Small intestine (tissue), 16 donors: ENCODE measurements at places on chromosomes 3 and 15. TPM values are rescaled to one million over a fixed set of nuclear protein-coding genes. Genes with fewer than 3 reads are reported as not detected.

DNA sequence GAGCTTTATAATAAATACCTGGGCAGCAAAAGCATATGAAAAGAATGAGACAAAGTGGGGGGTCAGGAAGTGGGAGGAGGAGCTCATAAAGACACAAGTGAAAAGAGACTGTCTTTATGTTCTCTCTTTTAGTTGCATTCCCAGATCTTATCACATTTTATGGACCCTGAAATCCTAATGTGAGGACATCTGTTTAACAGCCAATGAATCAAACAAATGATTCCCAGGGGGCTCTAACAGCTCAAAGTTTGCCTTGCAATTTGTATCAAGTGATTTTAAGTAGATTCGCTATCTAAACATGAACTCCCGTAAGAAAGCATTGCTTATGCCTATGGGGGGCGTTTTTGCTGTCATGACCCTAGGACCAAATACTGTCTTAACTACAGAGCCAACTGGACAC lies 332.3 kb upstream of the CNTN4 start:
- DNase-seq, result no peak

DNA sequence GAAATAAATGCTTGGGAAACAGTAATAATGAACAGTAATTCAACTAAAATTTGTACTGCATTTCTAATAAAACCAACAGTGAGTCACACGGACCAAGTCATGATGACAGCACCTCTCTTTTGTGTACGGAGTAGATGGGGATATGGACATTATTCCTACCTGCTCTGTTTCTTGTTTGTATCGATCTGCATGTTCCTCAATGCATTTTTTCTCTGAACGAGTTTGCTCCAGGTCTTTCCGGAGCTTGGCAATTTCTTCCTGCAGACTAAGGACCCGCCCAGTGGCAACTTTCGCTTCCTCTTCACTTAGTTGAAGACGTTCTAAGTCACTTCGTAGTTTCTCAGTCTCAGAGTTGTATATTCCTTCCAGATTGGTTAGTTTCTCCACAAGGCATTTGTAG lies 74.4 kb upstream of the MYO5C start:
- DNase-seq, result no peak

- DNase-seq, result no peak
Measured at GRCh38 chr15:90560229-90560776, 30.6 kb downstream of the CRTC3 start.

- DNase-seq, result no peak
Measured at GRCh38 chr3:127373441-127374085, 85.7 kb upstream of the PRR20G start.

DNA sequence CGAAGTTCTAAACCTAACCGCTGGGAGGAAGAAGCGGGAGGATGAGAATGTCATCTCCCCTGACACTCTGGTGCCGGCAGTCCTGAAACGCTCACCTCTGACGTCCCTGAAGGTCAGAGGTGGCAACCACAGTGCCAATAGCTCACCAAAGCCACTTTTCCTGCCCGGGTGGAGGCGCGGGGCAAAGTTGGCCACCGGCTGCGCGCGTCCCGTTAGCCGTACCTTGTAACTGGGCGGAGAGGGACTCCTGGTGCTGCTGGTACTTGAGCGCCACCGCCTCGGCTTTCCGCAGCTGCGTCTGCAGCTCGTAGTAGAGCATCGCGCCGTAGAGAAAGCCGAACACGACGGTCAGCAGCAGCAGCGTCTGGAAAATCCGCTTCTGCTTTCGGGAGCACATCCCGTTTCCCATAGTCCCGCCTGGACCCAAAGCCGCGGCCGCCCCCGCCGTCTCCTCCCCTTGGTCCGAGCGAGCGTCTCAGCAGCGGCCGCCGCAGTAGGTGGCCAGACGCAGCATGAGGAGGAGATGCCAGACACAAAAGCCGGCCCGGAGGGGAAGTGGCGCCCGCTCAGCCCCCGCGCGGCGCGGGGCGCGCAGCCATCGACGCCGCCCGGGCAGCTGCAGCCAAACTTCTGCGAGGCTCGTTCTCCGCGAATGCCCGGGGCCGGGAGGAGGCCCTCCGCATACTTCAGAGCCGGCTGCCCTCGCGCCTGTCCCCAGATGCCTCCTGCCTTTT lies 680 bp downstream of the GOLIM4 start:
- peak; percentile 79 for DNase-seq

DNA sequence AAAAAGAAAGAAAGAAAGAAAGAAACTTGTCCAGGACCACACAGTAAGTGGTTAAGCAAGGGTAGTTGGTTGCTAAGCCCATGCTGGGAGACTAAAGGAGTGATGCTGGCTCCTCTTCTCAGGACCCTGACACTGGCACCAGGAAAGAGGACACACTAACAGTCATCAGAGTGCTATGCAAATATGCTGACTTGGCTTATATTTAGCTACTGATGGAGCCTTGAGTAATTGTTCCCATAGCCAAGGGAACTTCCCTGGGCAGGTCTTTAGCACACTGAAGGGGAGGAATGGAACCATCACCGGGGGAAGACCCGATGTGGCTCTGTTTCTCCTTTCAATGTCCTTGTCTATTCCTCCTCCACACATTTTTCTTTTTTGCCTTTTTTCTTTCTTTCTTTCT lies 6.2 kb downstream of the TMEM40 start:
- no peak for DNase-seq

- no peak for DNase-seq
Measured at GRCh38 chr15:57405133-57405532, 28.8 kb downstream of the CGNL1 start.

GRCh38 chr3:114669614-114670013 lies 375.8 kb downstream of the TIGIT start:
- DNase-seq, result no peak

- DNase-seq, result no peak
Measured at GRCh38 chr15:38512901-38513300, 51.7 kb downstream of the RASGRP1 start.

ATP2B2 gene
- polyA plus RNA-seq, result 0.55 TPM

CHRFAM7A gene
- 0.67 TPM for polyA plus RNA-seq

IQCF5 gene
- polyA plus RNA-seq, result not detected

ILDR1 gene
- 0.22 TPM for polyA plus RNA-seq

BFSP2 gene
- polyA plus RNA-seq, result 1.3 TPM
